ENCODE measurements at places on chromosomes 3 and 15.

GRCh38 chr3:12840591-12841148 is 695 bp downstream of the RPL32 start:
- DNase-seq = no peak

DNA sequence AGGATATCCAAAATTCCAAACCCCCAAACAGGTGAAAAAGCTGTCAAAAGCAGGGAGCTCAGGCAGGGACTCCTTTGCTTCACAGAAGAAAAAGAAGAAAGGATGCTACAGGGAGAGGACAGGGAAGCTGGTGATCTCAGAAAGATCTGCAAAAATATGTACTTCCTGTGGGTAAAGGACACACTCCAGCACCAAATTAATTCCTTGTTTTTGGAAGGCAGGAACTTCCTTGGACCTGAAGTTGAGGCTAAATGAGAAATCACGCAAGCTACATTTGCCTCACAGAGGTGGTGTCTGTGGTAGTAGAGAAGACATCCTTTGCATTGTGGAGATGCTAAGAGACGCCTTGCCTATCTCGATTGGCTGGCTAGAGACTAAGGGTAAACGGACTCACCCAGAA is 26.7 kb upstream of the ANPEP start:
- no peak for DNase-seq

GRCh38 chr3:124587053-124587408 is 143.2 kb upstream of the UMPS start:
- no peak for DNase-seq

DNA sequence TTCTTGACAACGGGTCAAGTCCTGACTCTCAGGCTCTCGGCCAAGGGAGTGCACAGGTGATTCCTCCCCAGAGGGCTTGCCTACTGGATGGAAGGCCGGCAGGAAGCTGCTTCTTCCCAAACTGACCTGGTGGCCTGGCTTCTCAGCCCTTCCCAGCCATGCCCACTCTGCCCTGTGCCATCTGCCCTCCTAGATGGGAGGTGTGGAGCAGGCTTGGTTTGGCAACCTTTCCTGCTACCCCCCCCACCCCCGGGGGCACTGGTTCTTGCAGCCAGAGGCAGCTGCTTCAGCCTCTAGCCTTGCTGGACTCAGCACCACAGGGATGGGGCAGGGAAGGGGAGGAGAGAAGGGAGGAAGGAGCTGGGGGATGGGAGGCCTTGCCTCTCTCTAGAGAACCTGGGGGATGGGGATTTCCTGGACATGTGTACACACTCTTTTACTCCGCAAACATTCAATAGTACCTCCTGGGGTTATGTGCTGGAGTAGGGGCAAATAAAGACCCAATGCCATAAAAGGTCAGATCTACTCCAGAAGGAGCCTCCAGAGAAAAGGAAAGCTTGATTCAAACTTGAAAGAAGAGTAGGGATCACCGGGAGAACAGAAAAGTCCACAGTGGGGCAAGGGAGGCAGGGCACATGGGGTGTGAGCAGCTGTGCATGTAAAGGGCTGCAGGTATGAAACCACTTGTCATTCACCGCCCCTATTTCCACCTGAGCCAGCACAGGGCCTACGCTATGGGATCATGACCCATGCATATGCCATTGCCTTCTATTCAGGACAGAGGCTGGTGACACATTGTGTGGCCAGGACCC is 4.2 kb upstream of the DAPK2 start:
- no peak for DNase-seq

DNA sequence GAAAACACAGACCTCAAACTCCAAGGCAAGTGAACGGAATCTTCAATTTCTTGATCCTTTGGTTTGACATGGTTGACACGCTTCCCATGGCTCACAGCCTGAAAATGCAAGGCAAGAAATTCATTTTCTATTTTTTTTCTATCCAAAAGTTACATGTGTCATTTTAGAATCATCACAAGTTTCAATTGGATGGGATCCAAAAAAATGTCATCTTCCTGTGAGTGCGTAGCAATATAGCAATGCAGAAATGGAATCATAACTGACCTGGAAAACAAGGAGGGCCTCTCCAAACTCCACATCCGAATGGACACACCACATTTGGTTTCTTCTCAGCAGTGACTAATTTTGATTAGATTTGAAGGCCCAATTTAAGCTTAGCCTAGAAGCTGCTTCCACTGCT is 175.8 kb upstream of the ATP11B start:
- no peak for DNase-seq

DNA sequence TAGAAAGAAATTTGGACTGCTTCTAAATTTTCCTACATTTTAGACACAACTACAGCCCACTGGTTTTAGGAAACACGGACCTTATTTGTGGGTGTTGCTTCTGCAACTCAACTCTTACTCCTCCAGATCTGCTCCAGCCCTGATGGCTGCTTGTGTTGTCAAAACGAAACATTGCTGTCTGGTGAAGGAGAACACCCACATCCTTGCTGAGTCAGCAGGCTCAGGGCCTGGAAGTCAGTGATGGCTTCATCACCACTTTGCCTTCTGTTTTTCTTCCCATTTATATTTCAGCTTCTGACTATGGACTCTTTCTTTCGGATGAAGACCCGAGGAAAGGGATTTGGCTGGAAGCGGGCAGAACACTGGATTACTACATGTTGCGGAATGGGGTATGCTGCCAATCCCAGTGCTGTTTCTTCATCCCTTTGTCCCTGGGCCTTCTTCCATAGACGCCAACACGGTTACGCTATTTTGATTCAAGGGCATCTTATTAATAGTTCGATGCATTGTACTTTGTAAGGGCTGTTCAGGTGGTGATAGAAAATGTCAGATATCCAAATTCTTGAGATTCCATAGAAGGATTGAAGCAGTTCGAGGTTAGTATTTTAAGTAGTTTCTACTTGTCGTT is 392.6 kb upstream of the TPM1 start:
- DNase-seq = no peak

GRCh38 chr3:177770383-177771230 is 573.3 kb upstream of the TBL1XR1 start:
- no peak for DNase-seq

DNA sequence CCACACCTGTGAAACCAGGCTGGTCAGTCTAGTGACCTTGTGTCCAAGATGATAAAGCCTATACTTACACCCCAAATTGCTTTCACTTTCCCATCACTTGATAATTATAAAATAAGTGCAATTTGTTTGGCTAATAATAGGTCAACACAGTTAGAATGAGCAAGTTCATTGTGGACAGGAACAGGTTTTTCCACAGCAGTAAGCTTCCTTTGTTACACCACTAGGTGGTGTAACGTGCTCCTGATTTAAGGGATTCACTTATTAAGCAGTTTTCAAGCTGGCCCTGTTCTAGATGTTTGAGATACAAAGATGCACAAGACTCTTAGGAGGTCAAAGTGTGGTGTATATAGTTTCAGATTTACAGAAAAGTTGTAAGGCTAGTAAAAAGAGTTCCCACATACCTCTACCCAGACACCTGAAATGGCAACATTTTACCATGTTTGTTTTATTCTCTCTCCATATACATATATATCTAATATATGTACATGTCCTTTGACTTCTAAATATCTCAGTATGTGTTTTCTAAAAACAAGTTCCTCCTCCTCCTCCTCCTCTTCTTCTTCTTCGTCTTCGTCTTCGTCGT is 6.8 kb upstream of the MFSD1 start:
- DNase-seq = no peak

DNA sequence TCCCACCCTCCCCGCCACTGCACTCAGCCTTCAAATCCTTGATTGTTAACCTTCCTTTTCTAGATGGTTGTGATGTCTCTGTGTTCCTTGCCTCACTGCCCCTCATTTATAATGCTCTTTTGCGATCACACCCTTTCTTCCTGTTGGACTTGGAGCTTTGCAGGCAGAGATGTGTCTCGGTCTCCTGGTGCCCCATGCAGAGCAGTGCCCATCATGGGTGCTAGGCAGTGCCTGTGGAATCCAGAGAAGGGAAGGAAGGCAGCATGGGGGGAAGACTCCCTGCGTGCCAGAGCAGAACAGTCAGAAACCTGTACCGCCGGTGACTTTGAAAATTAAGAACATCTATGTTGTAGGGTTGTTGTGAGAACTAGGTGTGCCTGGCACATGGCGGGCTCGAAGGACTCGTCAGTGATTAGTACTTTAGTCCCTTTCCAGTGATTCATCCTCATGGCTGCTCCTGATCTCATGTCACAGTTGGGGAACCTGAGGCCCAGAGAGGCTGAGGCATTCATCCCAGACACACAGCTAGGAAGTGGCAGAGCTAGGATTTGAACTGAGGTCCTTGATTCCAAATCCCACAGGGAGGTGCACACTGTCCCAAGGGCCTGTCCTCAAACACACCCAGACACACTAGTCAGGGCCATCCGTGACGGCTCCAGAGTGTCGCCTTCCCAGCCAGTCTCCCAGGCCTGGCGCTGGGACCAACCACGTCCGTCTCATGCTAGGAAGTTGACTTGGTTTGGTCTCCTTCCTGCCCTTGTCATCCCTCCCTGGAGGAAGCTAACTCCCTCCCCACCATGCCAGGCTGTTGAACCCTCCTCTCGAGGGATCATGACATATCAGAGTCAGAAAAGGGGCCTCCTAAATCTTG is 58.3 kb downstream of the SMAD6 start:
- DNase-seq = no peak

DNA sequence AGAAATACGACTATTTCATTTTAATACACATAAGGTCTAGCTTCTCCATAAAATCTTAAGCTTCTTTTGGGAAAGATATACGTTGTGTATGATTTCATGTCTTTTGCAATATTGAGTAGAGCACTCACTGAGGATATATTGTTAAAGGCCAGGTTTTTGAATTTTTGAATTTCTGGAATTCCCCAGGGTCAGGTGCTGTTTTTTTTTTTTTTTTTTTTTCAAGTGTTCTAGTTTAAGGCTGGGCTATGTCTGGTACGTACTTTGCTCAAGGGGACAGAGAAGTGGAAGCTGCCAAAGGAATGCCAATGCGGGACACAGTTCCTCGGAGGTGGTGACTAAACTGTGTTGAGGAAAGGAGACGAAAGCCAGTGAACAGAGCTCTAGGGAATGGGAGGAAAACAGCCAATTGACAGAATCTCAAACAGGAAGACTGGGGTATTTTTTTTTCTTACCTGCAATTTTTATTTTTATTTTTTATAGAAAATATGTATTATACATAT is 510.5 kb upstream of the CBLB start:
- DNase-seq = no peak

GRCh38 chr3:123621186-123621849 is 36.5 kb upstream of the HACD2 start:
- no peak for DNase-seq

- DNase-seq = no peak
These were observed 86.5 kb upstream of the TNFSF10 start for GRCh38 chr3:172609750-172610149.

DNA sequence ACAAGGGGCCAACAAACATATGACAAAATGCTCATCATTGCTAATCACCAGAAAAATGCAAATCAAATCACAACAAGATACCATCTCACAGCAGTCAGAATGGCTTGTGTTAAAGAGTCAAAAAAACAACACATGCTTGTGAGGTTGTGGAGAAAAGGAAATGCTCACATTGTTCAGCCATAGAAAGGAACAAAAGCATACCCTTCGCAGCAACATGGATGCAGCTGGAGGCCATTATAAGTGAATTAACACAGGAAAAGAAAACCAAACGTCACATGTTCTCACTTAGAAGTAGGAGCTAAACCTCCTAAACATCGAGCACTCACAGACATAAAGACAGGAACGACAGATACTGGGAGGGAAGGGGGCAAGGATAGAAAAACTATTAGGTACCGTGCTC is 678.4 kb upstream of the GRM7 start:
- no peak for DNase-seq

DNA sequence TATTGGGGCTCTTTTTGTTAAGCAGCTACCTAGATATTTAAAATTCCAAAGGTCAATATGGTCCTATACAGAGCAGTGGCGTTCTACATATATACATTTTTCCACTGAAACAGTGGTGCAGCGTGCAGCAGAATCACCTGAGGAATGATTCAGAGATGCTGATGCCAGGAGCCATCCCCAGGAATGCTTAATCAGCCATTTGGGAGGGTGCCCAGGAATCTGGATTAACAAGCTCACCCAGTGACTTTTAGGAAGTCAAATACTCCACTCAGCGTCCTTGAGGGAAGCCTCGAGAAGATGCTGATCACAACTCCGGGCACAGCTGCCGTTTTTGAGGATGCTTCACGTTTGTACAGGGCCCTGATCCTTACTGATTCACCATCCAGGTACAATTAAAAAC is 82.6 kb upstream of the ARHGEF3 start:
- DNase-seq = no peak

- DNase-seq = no peak
These were observed 76.8 kb downstream of the SMAD3 start for GRCh38 chr15:67142092-67142766.

GRCh38 chr15:91863621-91864255 is 10.2 kb downstream of the SLCO3A1 start:
- DNase-seq = no peak

GRCh38 chr3:69821133-69821532 is 81.9 kb downstream of the MITF start:
- DNase-seq = no peak

DNA sequence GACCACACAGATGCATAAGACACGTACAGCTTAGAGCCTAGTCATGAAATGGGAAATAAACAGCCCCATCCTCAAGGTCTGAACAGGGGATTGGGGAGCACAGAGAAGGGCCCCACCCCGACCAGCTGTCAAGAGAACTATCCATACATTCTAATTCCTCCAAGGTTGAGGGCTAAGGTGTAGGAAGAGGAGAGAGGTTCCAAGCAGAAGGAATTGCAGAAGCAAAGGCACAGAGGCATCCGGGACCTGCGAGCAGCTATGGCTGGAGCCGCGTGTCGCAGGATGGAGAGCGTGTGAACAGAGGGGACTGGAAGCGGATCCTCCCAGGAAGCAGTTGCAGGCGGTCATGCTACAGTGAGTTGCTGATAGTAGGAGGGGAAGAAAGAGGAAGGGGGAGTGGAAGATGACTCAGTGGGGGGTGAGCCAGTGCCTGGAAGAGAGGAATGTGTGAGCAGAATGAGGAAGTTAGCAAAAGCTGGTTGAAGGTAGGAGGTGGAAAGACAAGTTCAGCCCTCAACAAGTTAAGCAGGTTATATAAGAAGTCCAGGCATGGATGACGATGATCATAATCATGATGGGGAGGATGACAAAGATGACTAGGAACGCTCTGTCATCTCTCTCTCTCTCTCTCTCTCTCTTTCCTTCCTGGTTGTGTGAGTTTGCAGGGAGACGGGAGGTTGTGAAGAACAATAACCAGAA is 89.7 kb downstream of the LIPC start:
- no peak for DNase-seq

DNA sequence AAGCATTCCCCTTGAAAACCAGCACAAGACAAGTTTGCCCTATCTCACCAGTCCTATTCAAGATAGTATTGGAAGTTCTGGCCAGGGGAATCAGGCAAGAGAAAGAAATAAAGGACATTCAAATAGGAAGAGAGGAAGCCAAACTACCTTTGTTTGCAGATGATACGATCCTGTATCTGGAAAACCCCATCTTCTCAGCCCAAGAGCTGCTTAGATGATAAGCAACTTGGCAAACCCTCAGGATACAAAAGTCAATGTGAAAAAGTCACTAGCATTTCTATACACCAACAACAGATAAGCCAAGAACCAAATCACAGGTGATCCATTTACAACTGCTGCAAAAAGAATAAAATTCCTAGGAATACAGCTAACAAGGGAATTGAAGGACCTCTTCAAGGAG is 403.7 kb upstream of the AZI2 start:
- DNase-seq = no peak

All from activated gamma-delta T cell treated with anti-CD3 and anti-CD28 coated beads, Interleukin-2, amount 50 U/mL, for 16 hours (primary cell).